ENCODE measurements at places on chromosomes 13 and 19.
A peak's percentile ranks its signal among the peaks of the same experiment; 100 is the strongest.

GRCh38 chr19:48123907-48124651 is 13.5 kb upstream of the PLA2G4C start:
- no peak for DNase-seq

- no peak for DNase-seq
Observed at GRCh38 chr13:85590231-85590931, 208.8 kb downstream of the SLITRK6 start.

DNA sequence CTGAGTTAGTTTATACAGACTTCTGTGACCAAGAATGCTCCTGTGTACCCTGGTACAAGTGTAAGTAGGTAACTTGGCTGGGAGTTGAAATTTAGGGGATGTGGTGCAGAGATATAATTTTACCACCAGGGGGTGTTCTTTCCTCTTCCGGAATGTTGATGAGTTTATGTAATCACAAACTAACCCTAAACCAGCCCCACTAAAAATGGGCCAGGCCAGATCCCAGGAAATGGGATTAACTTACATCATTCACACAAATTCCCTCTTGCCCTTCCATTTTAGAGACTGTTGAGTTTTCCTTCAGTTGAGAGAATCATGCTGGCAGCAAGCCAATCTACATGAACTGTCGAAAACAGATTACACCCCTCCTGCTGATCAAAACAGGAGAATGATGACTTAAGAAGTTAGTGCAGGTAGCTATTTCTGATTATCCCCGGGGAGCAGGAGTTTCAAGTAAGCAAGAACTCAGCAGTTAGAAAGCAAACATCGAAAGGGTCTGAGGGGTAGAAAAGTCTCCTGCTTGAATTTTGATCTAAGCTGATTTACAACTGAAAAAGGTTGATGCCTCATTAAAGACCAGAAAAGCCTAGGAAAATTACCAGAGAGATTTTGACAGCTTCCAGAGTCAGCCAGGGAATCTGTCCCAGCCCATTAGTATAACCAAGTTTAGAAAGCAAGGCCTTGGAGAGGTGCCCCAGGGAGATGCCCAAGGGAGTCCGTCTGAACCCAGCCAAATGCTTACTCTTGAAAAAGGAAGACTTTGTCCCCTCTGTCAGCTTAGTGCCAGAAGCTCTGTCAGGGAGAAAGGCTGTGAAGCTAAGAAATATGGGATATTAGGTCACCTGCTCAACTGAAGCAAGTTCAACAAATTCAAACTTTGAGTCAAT is 32.3 kb upstream of the MED4 start:
- DNase-seq: peak; percentile 66

GRCh38 chr13:102395174-102395573 is 6.7 kb downstream of the FGF14 start:
- DNase-seq: no peak

DNA sequence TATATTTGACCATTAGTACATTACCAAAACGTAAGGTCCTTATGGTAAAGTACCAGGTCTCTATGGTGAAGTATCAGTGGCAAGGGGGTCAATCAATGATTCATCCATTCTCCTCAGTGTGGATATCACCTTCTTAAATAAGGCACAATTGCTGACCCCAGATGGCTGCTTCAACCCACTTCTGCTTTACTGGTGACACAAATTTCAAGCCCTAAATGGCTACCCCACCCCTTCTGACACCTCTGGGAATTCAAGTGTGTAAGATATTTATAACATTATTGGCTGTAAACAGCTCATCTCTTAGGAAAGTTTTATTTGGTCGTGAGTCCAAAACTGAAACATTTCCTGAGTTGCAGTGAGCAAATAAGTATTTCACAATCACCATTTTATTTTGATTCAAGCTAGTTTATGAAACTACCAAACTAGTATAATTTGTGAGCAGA is 7.9 kb upstream of the WBP4 start:
- no peak for DNase-seq

GRCh38 chr13:41565216-41565615 is 107.9 kb downstream of the RGCC start:
- DNase-seq: no peak

DNA sequence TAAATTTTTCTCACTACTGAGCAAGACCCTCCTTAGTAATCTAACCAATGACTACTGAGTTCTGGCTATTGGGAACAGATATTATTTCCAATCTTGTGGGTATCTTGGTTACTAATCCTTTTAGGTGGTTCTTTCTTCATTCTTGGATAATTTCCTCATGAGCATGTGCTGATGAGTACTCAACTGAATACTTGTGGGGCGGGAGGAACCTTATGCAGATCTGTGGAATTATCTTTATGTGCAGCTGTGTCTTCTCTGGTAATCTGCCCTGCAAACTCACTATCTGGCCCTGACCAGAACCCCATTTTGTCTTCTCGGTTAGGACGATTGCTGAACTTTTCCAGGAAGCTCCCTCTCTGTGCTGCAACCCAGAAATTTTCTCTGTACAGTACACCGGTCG is 89.7 kb upstream of the TRPC4 start:
- DNase-seq: no peak

- no peak for DNase-seq
Observed at GRCh38 chr13:107743983-107744382, 471.4 kb downstream of the LIG4 start.

DNA sequence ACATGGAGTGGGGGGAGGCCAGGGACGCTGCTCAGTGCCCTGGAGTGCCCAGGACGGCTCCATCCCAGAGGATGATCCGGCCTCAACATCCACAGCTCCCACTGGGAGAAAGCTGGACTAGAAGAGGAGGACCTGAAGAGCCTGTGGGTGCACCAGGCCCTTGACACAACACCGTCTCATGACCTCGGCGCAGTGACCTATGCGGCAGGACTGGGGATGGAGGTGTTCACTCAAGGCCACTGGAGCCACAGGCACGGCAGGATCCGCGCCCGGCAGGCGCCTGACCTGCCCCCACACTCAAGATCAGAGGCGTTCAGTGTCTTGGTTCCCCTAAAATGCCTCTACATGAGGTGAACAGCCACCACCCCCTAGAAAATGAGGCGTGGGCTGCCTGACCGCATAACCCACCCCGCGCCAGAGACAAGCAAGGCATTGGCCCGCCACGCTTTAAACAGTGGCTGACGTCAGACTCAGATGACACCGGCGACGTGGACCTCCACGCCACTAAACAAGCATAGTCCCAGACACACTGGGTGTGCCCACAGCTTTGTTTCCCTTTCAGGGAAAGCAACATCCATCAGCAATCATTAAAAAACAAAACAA is 8.0 kb downstream of the SGTA start:
- DNase-seq: no peak

DNA sequence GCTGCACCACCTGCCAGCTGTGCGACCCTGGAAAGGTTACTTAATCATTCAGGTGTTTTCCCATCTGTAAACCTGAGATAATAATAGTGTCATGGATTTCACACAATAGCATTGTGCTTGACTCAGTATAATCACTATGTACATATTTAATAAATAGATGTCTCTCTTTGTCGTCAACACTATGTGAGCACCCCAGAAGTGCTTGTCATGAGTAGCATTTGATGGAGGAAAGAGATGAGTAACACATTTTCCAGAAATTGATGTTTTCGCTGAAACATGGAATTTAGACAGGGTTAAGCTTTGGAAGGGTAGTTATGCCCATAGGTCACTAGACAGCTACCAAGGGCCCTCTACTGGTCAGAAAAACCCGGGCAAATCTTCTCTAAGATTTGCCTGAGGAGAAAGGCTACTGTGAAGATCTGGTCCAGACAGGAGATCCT is 9.5 kb upstream of the MBNL2 start:
- no peak for DNase-seq

- no peak for DNase-seq
Observed at GRCh38 chr19:46383171-46383815, 30.1 kb downstream of the CCDC8 start.

- no peak for DNase-seq
Observed at GRCh38 chr13:105914291-105915036, 621.0 kb downstream of the EFNB2 start.

DNA sequence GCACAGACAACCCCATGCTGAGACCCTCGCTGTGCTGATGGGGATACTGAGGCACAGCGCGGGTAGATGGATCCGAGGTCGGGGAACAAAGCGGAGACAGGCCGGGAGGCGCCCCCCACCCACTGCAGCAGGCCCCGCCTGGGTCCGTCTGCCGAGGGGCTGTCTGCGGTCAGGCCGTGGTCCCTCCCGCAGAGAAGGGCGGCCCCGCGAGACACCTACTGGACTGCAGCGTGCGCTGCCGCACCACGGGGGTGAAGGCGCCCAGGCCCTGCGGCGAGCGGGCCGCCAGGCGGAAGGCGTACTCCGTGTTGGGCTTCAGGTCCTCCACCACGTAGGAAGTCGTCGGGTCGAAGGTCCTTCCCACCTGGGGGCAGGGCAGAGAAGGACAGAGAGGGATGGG is 101.9 kb downstream of the PTPRS start:
- no peak for DNase-seq

DNA sequence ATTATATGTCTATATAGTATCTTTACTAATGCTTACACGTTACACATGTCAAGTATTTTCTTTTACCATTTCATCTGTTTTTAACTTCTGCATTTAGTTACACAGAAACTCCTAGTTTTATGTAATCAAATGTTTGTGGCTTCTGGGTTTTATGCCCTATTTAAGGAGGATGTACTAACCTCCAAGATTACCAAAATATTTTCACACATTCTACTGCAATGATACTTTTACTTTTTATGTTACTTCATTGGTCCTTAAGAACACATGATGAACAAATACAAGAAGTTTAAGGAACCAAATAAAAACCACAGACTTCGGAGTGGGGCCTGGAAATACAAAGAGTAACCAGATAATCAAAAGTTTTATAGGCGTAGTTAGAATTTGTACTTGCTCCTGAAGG is 37.2 kb downstream of the ZC3H13 start:
- no peak for DNase-seq

GRCh38 chr19:12949363-12950283 is 4.0 kb downstream of the RAD23A start:
- DNase-seq: no peak

DNA sequence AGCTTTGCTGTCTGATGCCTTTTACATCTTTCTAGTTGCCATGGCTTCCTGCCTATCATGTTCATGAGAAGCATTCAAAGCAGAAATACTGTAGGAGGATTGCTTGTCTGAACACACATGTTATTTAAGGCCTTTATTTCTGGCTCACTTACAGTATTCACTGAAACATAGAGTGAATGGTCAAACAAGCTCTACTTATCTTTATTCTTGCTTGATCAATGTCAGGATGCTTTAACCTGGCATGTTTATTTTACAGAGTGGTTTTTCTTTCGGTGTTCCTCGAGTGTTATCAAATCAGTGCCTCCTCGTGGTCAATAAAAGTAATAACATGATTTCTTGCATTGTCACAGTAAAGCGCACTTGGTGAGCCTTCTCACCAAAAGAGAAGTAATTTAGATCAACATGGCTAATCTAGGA is 73.5 kb upstream of the PCDH17 start:
- DNase-seq: no peak

- DNase-seq: peak; percentile 84
Observed at GRCh38 chr19:50537769-50538230, 24.1 kb upstream of the ASPDH start.

DNA sequence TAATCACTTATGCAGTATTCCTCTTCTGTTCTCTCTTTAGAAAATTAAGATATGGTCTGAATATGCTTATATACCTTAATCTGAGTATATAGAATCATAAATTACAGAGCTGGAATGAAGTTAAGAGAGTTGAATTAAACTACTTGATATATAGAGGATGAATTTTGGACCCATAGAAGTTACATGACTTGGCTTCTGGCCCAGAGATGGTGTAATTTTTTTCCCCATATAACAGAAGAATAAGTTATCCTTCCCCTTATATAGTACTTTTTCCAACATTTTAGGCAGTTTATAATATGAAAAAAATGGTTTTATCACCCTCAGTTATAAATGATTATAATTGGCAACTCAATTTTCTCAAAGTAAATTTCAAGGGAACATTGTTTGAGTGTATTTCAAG is 616.3 kb downstream of the TBC1D4 start:
- DNase-seq: no peak

- DNase-seq: no peak
Observed at GRCh38 chr13:21133077-21133476, 43.3 kb downstream of the SKA3 start.

DNA sequence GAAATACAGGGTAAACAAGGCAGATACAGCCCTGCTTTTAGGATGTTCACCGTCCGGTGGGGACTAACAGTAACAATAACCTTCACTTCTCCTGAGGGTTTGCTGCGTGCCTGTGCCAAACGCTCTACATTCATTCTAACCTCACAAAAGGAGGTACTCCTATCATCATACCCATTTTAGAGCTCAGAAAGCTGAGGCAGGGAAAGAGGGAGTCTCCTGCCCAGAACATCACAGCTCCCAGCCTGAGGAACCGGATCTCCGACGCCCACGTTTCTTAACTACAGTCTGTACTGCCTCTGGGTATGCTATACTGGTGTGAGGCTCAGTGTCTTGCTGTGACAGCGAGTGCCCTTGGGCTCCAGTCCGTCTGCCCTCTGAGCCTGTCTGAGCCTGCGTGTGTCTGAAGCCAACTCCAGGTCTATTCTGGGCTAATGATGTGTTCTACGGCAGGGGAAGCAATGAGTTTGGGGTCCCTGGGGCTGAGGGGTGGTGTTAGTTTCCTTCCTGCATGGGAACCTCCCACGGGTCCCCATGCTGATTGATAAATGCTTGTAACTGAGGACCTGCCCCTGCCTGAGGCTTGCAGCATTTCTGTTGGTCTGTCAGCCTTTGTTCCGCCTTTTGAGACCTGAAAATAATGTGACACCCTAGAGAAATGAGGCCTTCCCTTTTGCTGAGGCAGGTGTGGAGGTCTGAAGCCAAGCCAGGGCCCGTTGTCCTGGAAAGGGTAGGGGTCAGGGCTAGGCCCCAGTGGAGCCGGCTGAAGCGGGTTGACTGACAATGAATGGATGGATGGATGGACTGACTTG is 4.9 kb downstream of the LIPE start:
- DNase-seq: no peak

- no peak for DNase-seq
Observed at GRCh38 chr13:114065926-114066774, 66.3 kb downstream of the RASA3 start.

Measured in nucleus accumbens (tissue), 56 donors.